ENCODE measurements at places on chromosomes 7 and 10.

DNA sequence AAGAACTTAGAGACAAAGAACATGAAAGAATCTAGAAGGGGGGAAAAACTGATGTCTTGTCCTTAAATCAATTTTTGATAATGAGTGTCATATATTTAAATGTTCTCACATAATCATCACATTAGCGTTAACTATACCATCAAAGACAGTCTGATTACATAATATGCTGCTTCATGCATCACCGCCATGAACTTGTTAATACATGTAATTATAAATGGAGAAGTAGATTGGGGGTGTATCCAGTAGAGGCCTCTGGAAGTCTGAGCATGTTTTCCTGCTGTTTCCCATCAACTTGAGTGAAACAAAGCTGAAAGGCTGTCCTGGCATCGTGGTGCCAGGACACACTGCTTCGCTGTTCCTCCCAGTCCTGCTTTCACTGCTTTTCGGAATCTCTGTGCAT is 48.2 kb downstream of the PRLHR start:
- DNase-seq: no peak

DNA sequence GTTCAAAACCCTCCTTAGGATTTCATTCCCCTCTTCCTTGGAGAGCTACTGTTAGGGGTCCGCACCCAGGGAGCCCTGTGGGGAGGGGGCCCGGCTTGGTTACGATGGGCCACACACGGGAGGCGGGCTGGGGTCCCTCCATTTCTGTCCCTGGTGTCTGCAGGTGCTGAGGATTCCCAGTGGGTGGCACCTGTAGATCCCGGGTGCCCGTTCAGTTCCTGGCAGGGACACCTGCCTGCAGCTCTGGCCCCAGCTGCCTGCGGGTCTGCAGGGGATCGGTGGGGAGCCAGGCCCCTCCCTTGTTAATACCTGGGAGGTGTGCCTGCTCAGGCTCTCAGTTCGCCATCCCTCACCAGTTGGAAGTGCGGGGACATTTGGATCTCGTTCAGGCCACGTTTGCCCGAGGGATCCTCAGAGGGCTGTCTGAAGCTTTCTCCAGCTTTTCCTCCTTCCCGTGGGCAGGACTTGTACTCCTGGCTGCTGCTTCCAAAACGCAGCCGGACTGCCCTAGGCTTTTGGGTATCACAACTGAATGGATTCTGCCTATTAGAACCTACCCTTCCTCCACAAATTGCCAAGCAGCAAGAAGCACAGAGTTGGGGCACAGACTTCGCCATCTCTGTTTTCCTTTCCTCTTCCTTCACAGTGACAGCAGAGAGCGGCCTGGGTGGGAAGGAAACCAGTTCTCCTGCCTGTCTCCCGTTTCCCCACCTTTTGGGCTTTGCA is 22.3 kb upstream of the IL15RA start:
- no peak for DNase-seq

DNA sequence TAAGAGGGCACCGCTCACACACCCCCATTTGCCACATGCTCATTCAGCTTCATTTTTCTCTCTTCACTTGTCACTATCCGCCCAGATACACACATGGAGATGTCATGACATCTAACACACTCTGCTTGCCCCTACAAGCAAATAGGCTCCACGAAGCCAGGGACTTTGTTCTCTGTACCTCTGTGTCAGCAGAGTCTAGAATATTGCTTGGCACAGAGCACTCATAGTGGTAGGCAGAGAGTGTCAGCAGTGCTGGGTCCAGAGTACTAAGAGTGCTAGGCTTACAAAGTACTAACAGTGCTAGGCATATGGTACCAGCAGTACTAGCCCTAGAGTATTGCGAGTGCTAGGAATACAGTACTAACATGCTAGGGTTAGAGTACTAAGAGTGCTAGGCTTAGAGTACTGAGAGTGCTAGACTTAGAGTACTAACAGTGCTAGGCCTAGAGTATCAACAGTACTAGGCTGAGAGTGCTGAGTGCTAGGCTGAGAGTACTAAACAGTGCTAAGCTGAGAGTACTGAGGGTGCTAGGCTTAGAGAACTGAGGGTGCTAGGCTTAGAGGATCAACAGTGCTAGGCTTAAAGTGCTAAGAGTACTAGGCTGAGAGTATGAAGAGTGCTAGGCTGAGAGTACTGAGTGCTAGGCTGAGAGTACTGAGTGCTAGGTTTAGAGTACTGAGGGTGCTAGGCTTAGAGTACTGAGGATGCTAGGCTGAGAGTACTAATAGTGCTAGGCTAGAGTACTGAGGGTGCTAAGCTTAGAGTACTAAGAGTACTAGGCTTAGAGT is 166.1 kb downstream of the PRKAG2 start:
- no peak for DNase-seq

DNA sequence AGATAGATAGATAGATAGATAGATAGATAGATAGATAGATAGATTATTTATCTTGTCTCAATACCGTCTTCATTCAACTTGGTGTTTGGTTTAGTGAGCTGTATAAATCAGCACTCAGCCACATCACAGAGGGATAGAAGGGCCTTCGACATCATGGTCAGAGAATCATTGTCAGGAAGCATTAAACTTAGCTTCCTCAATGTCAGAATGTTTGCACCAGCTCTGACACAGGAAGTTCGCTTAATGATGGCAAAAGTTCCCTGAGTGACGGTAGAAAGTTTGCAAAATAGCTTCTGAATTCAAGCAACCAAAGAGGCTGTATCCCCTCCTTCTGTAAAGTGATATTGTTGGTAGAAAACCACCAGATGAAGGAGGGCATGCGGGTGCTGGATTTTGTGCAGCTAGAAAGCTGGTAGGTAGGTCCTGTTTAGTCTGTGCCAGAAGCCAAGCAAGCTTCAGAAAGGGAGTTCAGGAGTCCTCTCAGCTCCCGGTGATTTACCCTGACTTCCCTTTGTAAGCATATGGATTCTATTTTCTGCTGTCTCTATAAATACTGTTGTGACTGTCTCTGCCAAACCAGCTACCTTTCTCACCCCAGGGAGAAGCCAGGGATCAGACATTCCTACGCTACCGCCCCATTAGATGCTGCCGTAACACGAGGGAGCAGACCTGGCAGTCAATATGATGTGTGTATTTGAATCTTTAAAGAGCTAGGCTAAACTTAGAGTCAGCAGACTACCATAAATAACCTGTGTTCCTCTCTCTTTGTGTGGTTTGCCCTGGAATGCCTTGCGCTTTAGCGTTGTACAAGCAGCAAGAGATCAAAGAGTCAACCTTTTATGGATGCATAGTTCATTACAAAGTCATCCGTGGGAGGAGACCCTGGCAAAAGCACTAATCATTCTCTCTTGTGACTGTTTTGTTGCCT is 200.5 kb upstream of the KIAA1217 start:
- DNase-seq: no peak

GRCh38 chr10:86979977-86980448 is 11.7 kb downstream of the ADIRF start:
- no peak for DNase-seq

- DNase-seq: no peak
Measured at GRCh38 chr7:55570218-55570873, 2.0 kb downstream of the VOPP1 start.

- no peak for DNase-seq
Measured at GRCh38 chr7:139825666-139826290, 3.3 kb upstream of the TBXAS1 start.

- no peak for DNase-seq
Measured at GRCh38 chr10:63382066-63382465, 83.7 kb downstream of the JMJD1C start.

- no peak for DNase-seq
Measured at GRCh38 chr10:71912431-71912830, 51.8 kb upstream of the CHST3 start.

DNA sequence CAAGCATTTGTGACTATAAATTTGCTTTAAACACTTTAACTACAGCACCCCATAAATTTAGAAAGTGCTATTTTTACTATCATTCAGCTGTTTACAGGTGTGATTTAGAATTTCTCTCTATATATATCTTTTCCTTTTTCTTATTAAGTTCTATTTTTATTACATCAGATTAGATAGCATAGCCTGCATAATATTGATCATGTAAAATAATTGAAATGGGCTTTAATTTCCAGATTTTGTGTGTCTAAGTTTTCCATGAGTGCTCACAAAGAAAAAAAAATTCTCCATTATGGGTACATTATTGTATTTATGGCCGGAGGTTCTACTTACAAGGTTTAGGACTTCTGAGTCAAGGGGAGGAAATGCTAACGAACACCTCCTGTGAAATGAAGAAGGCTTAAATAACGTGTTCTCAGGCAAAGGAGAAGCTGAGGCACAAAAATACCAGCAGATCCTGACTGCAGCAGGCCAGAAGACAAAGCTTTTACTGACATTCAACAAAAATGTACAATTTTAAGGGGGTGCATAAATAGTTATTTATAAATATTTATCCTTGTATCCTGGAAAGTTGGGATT is 114.2 kb downstream of the RNF133 start:
- no peak for DNase-seq

- no peak for DNase-seq
Measured at GRCh38 chr10:132566892-132567291, 29.3 kb downstream of the INPP5A start.

GRCh38 chr7:27184337-27185012 is 557 bp downstream of the HOXA11 start:
- DNase-seq: no peak

DNA sequence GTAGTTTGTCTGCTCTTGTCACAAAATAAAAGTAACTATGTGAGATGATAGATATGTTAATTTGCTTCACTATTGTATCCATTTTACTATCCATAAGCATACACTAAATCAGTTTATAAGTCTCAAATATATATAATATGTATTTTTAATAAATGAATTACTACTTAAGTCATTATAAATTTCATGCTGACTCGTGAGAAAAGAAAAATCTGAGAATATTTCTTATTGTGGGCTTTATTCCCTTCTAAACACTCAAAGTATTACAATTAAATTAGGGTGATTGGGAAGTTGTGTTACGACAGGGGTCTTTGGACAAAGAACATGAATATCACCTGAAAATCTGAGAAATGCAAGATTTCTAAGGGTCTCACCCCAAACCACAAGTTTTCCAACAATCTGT is 48.7 kb upstream of the RELN start:
- DNase-seq: no peak

DNA sequence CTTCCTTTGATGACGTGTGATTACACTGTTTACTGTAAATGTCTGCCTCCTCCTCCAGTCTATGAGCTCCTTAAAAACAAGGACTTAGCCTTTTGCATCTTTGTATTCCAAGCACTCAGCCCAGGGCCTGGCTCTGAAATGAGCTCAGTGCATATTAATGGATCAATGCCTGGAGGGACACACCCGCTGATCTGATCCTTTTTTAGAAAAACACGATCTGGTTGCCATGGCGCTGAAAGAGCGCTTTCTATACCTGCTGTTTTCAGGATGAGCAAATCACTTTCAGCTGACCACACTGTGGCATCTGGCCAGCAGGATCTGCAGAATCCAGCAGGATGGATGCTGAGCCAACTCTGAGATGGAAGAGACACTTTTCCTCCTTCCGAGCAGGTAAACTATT is 37.8 kb upstream of the GARS1 start:
- no peak for DNase-seq

GRCh38 chr10:63972949-63973827 is 452.0 kb downstream of the REEP3 start:
- DNase-seq: no peak

GRCh38 chr10:68829952-68830351 is 2.6 kb downstream of the STOX1 start:
- DNase-seq: no peak

DNA sequence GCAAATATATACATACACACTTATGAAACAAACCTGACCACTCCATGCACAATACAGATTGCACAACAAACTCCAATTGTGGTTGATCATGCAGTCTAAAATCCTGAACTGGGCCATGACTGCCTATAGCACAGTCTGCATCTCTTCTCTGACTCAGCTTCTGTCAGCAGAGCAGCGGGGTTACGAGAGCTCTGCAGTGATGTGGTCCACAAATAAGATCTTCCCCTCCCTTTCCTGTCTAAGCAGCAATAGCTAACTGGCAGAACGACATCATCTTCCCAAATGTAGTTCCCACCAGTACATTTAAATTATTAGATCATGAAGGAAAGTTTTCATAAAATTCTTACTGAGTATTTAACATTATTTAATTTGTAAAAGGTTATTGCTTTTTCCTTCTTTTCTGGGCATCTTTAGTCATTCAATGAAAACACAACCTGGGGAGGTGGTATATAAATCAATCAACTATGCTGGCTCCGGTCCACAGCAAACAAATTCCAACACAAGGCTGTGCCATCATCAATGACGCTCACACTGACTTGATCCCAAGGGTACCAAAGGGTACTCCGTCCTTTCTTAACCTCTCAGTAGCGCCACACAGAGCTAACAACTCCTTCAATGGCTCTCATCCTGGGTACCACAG is 17.1 kb downstream of the ARHGAP21 start:
- peak; percentile 28 for DNase-seq

- DNase-seq: no peak
Measured at GRCh38 chr10:99630991-99631390, 10.8 kb upstream of the SLC25A28 start.

DNA sequence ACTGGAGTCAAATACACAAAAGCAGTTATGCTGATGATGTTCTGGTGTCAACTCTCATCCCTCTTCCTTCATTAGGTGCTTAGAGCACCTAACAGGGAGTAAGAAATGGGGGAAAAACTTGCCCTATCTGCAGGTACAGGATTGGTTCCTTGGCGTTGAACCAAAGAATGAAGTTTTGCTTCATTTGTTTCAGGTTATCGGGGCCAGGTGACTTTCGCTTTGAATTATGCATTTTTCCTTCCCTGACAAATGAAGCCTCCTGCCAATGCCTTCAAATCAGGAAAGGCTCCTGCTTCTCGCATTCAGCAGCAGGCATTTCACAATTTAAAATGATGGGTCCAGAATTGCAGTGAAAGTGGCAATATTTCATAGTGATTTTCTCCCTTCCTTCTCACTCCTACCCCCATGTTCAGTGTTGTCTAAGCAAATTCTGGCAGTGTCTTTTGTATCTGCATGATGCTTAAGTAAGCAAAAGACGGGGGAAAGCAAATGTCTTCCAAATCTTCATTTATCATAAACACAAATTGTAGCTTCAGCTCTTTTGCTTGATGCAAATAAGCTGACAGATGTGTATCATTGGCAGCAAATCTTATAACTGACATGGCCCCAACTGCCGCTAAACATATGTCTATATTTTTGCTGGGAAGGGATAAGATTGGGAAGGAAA is 29.4 kb downstream of the DNAJB9 start:
- DNase-seq: no peak

DNA sequence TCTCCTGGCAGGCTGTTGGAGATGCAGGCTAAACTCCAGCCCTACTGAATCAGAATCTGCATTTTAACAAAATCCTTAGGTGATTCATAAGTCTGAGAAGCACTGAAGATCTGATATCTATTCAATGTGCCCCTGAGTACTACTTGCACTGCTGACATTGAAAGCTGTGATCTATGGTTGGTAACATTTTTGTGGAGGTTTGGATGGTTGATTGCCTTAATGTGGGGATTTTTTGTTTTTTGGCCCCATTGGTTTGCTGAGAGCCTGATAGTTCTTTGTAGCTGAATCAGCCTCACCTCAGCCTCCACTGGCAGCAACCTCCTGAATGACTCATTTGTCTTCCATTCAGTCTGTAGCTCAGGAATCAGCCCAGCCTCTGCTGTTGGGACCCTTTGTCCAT is 14.7 kb upstream of the LRRN3 start:
- DNase-seq: no peak

- no peak for DNase-seq
Measured at GRCh38 chr10:76021398-76021797, 590.0 kb downstream of the LRMDA start.

Measured in CD4-positive, alpha-beta T cell treated with Interleukin-1 beta for 1 hour (primary cell).